ENCODE measurements at places on chromosomes 3 and 15.

GRCh38 chr15:35686347-35686746 lies 140.4 kb upstream of the DPH6 start:
- DNase-seq: no peak

DNA sequence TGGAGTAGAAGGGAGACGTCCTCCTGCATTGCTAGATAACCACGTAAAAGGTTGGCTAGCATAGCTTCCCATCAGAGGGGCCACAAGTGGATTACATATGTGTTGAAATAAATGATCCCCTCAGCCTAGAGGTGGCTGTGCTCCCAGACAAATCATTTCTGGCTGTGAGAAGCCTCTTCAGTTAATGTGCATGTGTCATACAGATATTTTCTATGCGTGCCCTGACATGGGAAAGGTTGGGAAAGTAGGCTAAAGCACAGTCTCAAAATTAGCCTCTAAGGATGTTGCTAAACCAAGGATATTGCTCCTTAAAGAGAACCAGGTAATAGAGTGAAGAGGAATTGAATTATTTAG lies 17.8 kb downstream of the USP3 start:
- DNase-seq: no peak

- DNase-seq: no peak
Measured at GRCh38 chr15:26887926-26888666, 21.2 kb downstream of the GABRA5 start.

GRCh38 chr3:150273396-150273795 lies 134.7 kb upstream of the TSC22D2 start:
- no peak for DNase-seq

GRCh38 chr15:38530113-38530512 lies 34.5 kb downstream of the RASGRP1 start:
- DNase-seq: no peak

DNA sequence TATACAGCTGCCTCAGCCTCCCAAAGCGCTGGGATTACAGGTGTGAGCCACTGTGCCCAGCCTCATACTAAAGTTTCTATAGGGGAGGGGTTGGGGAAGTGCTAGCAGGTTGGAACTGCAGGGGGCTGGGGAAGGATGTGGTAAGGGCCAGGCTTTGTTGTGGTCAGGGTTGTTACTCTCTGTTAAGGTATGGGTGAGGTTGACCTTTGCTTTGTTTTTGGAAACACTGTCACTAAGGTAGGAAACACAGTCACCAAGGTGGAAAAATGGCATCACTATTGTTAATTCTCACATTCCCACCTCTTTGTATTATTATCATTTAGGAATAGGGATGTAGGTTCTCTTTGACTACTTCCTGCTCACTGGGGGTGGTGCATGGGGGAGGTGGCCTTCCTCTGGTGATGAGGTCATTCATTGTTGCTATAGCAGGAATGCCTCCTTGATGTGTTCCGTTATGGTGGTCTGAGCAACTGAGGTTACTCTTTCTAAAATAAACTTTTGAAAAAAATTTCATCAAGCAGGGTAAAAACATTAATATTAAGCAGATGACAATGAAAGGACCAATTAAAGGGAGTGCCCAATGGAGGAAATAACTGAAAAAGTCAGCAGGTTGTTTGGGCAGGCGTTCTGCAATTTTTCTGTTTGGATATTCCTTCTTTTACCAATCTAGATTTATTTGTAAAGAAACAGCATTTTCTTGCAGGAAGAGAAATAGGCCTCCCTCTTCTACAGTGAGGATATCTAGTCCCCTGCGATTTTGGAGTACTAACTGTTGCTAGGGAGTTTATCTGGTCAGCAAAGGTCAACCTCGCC lies 150.5 kb downstream of the WDR76 start:
- DNase-seq: no peak

DNA sequence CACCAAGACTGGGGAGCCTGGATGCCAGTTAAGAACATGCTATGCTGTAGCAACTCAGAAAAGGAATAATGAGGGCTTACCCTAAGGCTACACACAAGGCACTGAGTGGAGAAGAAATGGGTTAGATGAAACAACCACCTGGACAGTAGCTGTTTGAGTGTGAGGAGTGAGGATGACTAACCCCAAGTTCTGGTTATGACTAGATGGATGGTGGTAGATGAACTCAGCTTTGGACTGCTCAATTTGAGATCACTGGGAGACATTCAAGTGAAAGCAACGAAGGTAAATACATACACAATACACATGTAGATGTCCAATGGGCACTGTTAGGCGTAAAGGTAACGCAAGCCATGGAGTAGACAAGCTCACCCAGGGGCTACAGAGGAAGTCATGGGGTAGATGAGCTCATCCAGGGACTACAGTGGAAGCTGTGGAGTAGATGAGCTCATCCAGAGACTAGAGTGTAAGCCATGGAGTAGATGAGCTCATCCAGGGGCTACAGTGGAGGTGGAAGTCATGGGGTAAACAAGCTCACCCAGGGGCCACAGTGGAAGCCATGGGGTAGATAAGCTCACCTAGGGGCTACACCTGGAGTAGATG lies 98.3 kb downstream of the ANO10 start:
- no peak for DNase-seq

DNA sequence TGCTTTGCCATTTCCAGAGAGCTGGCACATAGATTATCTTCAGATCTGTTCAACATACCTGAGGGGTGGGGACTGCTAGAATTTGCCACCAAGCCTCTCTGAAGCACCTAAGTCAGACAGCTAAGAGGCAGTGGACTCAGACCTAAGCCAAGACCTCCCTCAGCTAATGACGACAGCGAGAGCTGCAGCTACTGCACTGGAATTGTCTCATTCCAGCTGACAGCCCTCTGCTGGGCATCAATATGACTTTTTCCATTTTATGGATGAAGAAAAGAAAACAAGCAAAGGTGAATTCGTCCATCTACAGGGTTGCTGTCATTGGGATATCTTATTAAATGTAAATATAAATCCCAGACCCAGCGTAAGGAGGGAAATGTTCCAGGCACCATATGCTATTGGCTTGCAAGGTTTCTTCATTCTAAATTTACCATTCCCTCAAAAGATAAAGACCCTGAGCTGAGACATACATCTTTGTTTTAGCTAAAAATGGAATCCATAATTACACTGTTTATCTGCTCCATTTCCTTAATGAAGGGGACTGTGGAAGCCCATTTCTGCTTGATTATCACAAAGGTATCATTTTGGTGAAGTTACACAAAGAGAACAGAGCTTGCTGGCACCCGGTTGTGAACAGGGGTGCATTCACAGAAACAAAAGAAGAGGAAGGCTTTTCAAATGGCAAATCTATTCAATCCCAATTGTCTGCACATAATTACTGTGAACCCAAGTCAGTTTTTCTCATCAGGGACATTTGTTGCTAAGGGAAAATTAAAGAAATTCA lies 85.5 kb upstream of the LRTM1 start:
- DNase-seq: no peak

DNA sequence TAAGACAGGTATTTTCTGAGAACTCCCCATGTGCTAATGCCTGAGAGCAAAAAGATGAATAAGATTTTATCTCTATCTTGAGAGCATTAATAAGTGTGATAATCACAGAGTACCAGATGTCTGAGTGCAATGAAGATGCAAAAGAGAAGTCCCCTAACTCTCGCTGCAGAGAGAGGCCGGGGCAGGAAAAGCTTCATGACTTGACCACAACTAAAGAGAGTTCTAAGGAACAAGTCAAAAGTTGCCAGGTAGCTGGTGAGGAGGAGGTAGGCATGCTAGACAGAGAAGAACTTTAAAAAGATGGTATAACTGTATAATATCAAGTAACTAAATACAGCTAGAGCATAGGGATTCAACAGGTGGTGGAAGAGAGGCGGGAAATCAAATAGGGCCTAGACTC lies 28.8 kb downstream of the MTMR10 start:
- no peak for DNase-seq

- no peak for DNase-seq
Measured at GRCh38 chr15:83306561-83306960, 22.1 kb upstream of the BNC1 start.

- no peak for DNase-seq
Measured at GRCh38 chr3:118818386-118818785, 216.3 kb downstream of the IGSF11 start.

DNA sequence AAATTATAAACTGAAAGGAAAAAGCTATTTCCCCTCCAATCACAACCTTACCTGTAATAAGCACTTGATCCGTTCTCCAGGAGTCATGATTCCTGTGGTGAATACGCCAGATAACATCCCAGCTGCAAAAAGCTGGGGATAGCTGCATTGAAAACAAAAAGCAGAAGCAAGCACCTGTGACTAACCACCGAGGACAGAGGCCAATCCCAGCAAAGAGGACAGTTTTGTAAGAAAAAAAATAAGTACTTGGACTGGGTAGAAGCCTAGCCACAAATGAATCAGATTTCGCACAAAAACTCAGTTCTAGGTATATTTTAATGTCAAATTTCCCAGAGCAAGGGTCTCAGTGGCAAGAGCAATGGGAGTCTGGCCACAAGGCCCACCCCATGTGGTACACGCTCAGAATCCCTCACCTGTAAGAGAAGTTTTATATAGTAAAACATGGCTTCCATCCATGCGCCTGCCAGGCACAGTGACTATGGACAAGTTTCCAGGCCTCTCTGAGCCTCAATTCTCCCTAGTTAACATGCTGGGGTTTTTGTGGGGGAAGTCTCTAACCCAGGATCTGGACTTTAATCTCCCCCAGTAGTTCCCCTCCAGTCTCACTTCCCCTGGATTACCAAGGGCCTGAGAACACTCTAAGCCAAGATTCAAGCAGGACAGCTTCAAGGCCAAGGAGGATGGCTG lies 19.2 kb downstream of the SLC25A20 start:
- DNase-seq: no peak

GRCh38 chr3:164658125-164658524 lies 420.2 kb downstream of the SI start:
- DNase-seq: no peak

DNA sequence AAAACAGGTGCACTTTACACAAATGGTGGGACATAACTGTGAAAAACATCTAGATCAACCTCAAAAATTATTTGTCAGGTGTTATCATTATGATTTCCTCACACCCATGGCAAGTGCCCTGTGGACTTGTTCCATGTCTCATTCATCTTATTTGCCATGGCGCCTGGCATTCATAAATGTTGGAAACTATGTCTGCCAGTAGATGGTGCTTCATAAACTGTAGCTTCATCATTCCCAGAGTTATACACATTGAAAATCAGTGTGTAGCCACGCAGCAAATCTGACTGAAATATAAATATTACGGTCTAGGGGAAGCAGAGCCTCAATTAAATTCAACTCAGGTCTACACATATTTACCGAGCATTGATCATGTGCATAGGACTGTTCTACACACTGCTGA lies 90.7 kb downstream of the IMPG2 start:
- DNase-seq: no peak

DNA sequence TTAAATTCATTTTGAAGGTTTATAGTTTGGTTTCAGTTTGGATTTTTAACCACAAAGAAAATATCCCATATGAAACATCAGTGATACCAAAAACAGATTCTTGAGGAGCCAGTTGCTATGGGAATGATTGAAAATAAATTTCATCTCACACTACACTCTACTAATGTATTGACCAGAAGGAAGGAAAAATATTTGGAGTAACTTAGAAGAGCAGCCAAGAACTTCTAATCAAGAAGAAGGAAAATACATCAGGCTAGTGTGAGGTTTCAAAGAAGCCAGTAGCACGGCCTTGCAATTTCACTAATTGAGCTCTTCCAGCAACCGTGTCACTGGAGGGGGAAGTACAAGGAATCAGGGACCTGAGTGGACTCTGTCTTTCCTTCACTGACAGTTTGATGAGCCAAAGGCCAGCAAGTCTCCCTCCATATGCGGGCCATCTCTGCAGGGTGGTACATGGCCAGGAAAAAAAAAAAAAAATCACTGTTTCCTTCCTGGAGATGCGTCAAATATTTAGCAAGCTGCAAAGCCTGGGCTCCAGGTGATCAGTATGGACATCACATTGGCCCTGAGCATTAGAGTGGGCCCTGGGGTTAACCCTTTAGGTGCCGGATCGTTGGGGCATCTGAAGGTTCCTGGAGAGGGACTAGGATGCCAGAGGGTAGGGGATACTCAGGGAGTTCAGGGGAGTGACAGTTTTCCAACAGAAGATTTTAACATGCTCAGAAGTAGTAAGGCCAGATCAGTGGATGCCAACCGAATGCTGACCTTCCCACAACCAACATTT lies 37.1 kb downstream of the SLC12A8 start:
- no peak for DNase-seq

- no peak for DNase-seq
Measured at GRCh38 chr3:37174532-37175126, at the start of gene LRRFIP2. TSS of gene LRRFIP2 (minus strand) at chr3:37174582. CDS start at chr3:37148983, 25,599 bp downstream.

DNA sequence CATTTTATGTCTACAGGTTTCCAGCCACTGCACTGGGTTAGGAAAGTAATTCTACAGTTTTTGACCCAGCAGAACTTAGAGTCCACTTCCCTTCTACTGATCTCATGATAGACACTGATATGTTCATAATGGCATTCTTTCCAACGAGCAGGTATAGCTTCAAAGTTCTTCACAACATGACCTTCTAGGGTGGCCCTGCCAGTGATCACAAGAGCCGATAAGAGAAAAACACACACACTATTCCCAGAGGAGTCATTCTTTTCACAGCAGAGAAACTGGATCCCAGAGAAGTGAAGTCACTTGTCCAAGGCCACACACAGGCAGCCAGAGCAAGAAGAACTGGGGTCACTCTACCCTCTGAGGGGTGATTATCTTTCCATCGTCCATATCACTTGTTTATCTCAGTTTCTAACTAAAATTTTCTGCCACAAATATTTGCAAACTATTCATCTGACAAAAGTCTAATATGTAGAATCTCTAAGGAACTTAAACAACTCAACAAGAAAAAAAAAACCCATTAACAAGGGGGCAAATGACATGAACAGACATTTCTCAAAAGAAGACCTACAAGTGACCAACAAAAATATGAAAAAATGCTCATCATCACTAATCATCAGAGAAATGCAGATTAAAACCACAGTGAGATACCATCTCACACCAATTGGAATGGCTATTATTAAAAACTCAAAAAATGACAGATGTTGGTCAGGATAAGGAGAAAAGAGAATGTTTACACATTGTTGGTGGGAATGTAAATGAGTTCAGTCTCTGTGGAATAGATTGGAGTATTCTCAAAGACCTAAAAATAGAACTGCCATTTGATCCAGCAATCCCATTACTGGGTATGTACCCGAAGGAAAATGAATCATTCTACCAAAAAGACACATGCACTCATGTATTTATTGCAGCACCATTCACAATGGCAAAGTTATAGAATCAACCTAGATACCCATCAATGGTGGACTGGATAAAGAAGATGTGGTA lies 31.5 kb downstream of the SPTSSB start:
- no peak for DNase-seq

All from COLO829 (cell line).